Suprapubic skin (tissue), 4 donors: ENCODE measurements at places on chromosomes 6 and 20. TPM values are rescaled to one million over a fixed set of nuclear protein-coding genes. Genes with fewer than 3 reads are reported as not detected.

Gene MATN4
- total RNA-seq, result 0.94 TPM

Gene SCRT2
- not detected for total RNA-seq

Gene CST7
- total RNA-seq, result not detected

Gene MCHR2
- total RNA-seq, result not detected

Gene KCNQ2
- total RNA-seq, result not detected

Gene WFDC12
- 2.3 TPM for total RNA-seq

Gene DLL1
- total RNA-seq, result 32.6 TPM
